ENCODE measurements at places on chromosomes 5 and 9.

- no peak for DNase-seq
These were observed 198.8 kb downstream of the MARCHF11 start for GRCh38 chr5:15980835-15981234.

GRCh38 chr5:134525683-134526482 lies 413 bp downstream of the JADE2 start:
- DNase-seq, result peak; percentile 38

- no peak for DNase-seq
These were observed 259.4 kb downstream of the GADD45G start for GRCh38 chr9:89864257-89864656.

GRCh38 chr9:109244179-109245132 lies 76.4 kb downstream of the EPB41L4B start:
- peak; percentile 45 for DNase-seq

DNA sequence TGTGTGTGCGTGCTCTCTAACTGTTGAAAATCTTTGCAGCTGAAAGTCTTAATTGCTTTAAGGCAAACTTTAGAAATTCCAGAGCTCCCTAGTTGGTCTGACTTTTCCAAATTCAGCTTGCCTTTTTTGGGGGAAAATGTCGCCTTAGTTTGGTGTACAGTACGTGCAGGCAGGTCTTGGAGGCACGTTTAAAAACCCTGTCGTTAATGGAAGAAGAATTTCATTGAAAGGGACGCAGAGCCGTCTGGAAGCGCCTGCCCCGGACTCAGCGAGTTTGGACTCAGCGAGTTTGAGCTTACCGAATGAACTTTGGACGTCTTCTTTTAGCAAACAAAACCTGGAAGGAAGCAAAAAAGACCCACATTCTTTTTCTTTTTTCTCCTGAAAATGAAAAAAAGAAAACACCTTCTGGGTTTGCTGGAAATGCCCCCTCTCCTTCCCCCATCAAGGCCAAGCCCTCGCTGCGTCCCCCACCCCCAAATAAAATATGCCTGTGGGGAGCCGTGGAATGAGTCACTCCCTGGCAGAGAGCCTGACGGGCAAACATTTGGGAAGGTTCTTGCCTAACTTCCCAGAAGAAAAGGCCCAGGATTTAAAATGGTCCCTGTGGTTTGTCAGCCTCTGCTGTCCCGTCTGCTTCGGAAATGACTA lies 1.5 kb downstream of the NEK6 start:
- DNase-seq, result no peak

GRCh38 chr5:38677636-38678035 lies 121.2 kb upstream of the LIFR start:
- DNase-seq, result no peak

GRCh38 chr5:88845081-88845697 lies 37.8 kb downstream of the MEF2C start:
- no peak for DNase-seq

GRCh38 chr9:15390201-15390600 lies 32.5 kb upstream of the SNAPC3 start:
- DNase-seq, result no peak

GRCh38 chr5:175544108-175544511 lies 65.8 kb downstream of the SFXN1 start:
- no peak for DNase-seq

- DNase-seq, result no peak
These were observed 424.5 kb downstream of the DMAC1 start for GRCh38 chr9:7375013-7375511.

DNA sequence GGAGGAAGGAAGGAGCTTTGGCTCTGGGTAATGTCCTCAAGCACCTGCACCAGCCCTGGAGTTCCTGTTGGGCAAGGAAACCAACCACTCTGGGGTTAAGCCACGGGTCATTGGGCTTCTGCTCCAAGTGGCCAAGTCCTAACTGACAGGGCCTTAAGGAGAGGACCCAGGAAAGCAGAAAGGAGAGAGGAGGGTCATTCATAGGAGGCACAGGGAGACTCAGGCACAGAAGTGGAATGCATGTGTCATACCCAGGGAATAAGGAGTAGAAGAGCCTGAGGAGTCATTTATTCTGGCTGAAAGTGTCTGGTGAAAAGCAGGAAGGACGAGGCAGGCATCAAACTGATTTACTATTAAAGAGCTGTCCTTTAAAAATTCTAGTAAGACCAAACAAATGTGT lies 129.2 kb downstream of the DMRT2 start:
- no peak for DNase-seq

DNA sequence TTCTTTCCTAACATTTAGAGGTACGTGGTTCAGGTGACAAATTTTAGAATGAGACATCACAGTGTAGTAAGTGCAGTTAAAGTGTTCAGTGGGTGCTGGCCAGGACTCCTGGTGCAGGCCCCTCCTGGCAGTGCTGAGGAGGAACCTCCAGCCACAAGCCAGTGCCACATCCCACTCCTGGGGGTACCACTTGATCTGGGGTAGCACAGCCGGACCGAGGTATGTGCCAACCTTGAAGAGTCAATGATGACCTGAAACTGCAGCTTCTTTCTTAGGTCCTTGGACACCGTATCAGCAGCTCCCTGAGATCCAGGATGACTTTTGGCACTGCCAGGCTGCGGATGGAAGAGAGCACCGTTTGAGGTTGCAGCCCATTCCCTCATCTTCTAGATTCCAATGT lies 310.4 kb upstream of the IRX4 start:
- no peak for DNase-seq

DNA sequence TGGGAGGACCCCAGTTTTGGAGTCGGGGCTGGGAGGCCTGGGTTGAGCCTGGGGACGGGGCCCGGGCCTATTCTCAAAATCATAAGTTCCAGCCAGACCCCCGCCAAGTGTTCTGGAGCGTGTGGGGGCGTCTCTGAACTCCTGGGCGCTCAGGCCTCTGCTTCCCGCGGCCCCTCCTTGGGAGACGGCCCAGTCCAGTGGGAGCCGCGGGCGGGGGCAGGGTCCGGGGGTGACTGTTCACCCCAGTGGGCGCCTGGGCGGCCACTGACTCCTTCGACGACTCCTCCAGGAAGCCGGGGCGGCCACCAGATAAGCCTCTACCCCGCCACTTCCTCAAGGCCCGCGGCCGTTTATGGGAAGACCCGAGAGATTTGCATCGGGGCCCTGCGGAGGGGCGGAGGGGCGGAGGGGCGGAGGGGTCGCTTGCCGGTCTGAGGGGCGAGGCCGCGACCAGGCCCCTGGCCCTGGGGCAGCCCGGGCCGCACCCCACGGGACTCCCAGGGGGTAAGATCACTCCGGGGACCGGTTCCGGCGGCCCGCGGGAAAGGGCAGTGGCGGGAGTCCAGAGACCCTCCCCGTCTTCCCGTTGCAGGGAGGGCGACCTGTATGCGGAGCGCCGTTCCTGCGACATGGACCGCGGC lies 655 bp downstream of the TOR4A start:
- no peak for DNase-seq
